Activated naive CD4-positive, alpha-beta T cell (primary cell): ENCODE measurements at places on chromosomes 7 and 10.

- DNase-seq = no peak
Measured at GRCh38 chr10:118298787-118299186, 43.3 kb downstream of the FAM204A start.

DNA sequence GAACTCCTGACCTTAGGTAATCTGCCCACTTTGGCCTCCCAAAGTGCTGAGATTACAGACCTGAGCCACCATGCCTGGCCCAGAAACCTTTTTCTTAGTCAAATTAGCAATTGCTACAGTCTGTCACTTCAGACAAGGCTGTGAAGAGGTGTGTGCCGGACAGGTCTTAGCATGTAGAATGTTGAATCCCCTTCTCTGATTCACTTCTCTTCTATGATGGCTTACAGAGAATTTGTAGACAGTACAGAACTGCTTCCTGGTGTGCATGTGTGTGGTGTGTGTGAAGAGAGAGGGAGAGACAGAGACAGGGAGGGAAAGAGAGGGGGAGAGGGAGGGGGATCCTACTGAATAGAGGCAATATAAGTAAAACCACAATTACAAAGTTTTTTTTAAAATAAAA is 150.4 kb downstream of the PARD3 start:
- no peak for DNase-seq

DNA sequence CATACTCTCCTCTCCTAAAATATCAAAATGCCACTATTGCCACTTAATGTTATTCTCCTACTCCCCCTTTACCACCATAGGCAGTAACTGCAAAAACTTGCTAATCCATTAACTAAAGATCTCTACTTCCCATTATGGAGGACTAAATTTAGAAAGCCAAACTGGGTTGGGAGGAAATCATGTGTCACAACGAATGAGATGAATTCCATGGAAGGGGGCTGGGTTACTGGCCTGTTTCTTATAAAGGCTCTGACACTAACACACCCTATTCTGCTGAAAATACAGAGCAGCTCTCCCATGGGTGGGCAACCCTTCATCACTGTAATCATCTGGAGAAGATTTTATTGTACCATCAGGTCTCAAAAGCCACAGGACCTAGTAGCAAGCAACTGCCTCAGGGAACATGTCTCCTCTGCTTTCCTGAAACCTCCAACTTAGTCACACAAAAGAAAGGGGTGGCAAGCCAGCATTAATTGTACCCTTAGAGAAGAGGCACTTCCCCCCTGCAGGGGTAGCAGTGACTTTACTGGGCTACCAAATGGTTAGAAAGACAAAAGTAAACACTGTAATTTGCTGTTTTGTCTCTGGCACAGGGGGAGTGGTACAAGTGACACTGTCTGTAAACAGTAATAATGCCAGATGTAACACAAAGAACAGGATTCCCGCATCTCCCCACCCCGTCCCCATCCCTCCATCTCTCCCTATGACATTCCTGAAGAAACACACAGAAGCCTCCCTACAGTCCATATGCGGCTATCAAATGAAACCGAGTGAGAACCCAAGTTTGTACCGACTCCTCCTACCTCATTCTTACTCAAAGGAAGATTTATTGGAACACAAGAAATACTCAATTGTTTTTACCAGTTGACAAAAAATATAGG is 81.6 kb downstream of the ARMH3 start:
- no peak for DNase-seq

GRCh38 chr7:149232362-149232761 is 7.1 kb upstream of the ZNF212 start:
- no peak for DNase-seq

- DNase-seq = no peak
Measured at GRCh38 chr10:116838143-116838725, 11.1 kb upstream of the ENO4 start.
